Glutamatergic neuron (in vitro differentiated cells): ENCODE measurements at places on chromosomes 1 and 21.

- DNase-seq = no peak
Measured at GRCh38 chr21:42527489-42528158, 14.0 kb downstream of the SLC37A1 start.

DNA sequence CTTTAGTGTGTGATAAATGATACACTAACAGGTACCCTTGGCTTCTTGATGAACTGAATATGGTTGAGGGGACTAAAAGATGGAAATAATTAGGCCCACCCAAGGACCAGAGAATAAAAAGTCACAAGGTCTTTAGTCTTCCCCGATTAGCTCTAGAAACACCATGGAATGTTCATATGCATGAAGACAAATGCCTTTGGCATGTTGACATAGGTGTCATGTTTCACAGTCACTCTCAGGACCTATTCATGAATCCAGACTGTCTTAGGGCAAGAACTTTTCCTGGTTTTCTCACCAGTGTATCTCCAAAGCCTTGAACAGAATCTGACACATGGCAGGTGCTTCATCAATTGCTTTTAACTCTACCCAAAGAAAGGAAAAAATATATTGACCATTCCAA lies 412.8 kb downstream of the AJAP1 start:
- no peak for DNase-seq

GRCh38 chr1:178004926-178005391 lies 35.1 kb upstream of the SEC16B start:
- DNase-seq = no peak

DNA sequence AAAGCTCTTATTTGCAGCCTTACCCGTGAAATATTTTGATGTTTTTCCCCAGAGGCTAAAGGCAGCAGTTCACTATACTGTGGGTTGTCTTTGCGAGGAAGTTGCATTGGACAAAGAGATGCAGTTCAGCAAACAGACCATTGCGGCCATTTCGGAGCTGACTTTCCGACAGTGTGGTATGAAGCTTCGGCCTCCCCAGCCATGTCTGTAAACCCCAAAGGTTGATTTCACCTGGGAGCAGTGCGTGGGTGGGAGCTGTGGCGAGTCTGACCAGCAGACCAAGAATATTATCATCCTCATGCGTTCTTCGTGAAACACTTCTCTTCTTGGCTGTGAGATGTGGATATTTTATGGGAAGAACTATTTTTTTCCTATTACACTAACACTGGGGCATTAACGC lies 3.6 kb downstream of the CENPS start:
- no peak for DNase-seq

GRCh38 chr21:44502171-44502958 lies 37.6 kb downstream of the KRTAP10-1 start:
- no peak for DNase-seq

GRCh38 chr1:38923607-38924006 lies 18.0 kb downstream of the RHBDL2 start:
- DNase-seq = no peak

GRCh38 chr1:94660994-94661393 lies 119.4 kb upstream of the F3 start:
- no peak for DNase-seq
